ENCODE measurements at places on chromosomes 3 and 15.

DNA sequence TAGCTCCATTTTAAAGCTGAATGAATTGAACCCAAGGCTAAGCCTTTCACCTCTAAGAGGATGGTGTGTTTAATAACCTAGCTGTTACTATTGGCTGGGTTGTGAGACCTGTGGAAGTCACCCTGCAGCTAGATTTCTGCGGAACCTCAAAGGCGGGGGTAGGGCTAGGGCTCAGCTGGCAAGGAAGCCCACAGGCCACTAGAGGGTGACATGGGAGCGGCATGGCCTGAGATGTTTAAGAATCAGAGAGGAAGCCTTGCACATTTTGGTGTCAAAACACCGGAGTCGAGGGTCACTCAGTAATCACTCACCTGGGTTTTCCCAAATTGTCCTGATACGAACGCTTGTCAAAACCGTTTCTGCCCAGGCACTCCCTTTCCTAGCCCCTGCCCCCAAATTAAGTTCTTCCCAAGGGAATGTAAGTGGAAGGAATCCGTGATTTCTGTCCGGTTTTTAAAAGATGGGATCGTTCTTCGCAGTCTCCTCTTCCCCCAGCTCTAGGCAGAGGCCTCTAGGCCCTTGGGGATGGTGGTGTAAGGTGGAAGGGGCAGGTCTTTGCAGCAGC is 3.8 kb upstream of the ACAD9 start:
- DNase-seq = no peak

GRCh38 chr3:43223670-43224364 is 62.5 kb upstream of the SNRK start:
- no peak for DNase-seq

GRCh38 chr15:74171965-74172541 is 1.5 kb upstream of the ISLR start:
- no peak for DNase-seq

DNA sequence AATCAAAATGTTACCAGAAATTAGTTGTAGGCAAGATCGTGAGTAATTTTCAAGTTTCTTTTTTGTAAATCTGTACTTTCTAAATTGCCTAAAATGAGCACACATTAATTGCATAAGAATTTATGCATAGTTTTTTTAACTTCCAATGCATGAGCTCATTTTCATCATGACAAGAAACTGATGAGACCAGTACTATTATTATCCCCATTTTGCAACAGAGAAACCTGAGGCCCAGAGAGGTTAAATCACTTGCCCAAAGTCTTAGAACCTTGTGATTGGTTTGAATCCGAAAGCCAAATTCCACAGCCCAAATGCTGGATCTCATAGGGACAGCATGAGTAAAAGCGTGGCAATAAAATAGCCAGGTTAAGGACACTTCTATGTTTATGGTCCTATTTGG is 274.7 kb downstream of the ERC2 start:
- DNase-seq = no peak

- DNase-seq = no peak
Measured at GRCh38 chr3:53806182-53807116, 39.8 kb downstream of the CHDH start.

GRCh38 chr3:116059421-116060096 is 385.7 kb downstream of the LSAMP start:
- DNase-seq = no peak

- no peak for DNase-seq
Measured at GRCh38 chr3:193509103-193509965, 45.4 kb downstream of the ATP13A4 start.

DNA sequence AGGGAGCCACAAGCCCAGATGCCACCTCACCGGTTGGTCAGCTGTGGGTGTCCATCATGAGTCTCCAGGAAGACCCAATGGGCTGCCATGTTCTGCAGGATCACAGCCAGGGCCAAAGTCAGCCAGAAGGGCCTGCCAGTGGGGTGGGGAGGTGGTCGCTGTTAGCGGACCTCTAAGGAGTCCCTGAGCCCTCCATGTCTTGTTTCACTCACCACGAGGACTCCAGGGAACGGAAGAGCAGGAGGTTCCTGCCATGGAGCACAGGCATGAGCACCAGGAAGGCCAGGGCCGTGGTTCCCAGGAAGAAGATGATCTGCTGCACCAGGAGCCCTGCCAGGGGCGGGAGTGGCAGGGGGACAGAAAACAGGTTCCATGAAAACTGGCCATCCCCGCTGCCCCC is 8.6 kb downstream of the ISLR start:
- no peak for DNase-seq

- no peak for DNase-seq
Measured at GRCh38 chr3:5305684-5305989, 118.1 kb downstream of the EDEM1 start.

DNA sequence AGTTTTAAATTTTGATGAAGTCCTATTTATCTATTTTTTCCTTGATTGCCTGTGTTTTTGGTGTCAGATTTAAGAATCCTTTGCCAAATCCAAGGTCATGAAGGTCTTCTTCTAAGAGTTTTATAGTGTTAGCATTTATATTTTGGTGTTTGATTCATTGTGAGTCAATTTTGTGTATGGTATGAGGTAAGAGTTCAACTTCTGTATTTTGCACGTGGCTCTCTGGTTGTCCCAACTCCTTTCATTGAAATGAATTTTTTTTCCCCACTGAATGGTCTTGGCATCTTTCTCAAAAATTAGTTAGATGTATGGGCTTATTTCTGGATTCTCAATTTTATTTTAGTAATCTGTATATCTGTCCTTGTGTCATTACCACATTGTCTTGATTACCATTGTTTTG is 57.1 kb upstream of the STRIT1 start:
- DNase-seq = no peak

DNA sequence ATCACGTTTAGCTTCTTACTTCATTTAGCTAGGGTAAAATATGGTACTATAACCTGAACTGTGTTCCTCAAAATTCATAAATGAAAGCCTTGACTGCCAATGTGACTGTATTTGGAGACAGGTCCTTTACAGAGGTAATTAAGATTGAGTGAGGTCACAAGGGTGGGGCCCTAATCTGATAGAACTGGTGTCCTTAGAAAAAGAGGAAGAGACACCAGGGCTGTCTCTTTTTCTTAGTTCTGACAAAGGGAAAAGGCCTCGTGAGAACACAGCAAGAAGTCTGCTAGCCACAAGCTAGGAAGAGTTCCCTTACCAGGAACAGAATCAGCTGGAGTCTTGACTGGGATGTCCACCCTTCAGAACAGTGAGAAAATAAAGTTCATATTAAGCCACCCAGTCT is 162.7 kb downstream of the GMNC start:
- no peak for DNase-seq

GRCh38 chr15:64096668-64097384 is 1.0 kb downstream of the SNX1 start:
- no peak for DNase-seq

- DNase-seq = no peak
Measured at GRCh38 chr3:116288485-116288884, 156.8 kb downstream of the LSAMP start.

DNA sequence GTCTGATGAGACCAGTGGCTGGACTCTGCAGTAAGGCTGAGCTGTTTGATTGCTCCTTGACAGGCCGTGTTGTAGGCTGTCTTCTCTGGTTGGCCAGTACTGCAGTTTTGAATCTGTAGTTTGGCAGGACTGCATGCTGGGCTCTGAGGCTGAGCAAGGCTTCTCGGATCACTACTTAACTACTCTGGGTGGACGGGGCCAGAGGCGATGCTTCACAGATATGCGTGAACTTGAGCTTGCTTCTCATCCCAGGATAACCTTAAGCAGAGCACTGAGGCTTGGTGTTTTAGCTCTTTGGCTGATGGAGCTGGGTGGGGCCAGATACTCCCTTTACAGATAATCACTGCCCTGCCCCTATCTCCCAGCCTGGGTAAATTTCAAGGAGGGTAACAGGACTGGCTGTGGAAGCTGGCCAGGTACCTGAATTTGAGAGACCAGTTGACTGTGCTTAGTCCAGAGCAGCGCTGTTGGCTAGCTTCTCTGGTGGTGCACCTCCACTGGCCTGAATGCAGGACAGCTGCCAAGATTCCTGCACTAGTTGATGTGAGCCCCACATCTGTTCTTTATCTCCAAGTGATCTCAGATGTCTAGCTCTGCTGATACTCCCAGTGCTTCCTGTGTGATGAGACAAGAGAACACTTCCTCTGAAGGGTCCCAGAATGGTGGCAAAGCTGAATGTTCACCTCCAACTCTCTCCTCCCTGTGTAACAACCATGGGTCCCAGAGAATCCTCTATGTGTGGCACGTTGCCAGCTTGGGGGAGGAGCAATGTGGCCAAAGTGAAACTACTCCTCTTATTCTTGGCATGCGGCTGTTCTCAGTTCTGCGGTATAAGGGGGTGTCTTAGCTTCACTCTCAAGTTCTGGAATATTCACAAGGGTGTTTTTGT is 37.9 kb downstream of the RPL39L start:
- peak; percentile 36 for DNase-seq

GRCh38 chr3:13785351-13785750 is 94.5 kb downstream of the WNT7A start:
- no peak for DNase-seq

- DNase-seq = no peak
Measured at GRCh38 chr3:66597308-66597863, 96.6 kb upstream of the LRIG1 start.

DNA sequence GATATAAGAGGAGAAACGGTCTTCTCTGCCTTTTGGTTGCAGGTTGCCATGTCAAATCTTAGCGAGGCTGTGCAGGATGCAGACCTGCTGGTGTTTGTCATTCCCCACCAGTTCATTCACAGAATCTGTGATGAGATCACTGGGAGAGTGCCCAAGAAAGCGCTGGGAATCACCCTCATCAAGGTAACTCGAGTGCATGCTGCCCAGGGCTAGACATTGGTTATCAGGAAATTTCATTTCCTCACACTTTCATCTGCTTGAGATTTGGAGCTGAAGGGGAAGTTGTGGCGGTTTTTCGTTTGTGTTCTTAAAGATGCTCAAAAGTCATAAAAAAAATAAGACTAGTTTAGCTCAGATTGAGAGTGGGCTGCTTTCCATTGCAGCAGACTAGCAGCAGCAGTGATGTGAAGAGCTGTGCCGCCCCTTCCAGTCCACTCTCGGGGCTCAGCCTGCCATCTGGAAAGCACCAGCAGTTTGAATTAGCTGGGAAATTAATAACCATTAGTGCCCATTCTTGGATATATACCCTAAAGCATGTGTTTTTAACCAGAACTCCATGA is 32.2 kb downstream of the GPD1L start:
- no peak for DNase-seq

- DNase-seq = no peak
Measured at GRCh38 chr3:78588906-78589621, 1178.7 kb downstream of the ROBO1 start.

DNA sequence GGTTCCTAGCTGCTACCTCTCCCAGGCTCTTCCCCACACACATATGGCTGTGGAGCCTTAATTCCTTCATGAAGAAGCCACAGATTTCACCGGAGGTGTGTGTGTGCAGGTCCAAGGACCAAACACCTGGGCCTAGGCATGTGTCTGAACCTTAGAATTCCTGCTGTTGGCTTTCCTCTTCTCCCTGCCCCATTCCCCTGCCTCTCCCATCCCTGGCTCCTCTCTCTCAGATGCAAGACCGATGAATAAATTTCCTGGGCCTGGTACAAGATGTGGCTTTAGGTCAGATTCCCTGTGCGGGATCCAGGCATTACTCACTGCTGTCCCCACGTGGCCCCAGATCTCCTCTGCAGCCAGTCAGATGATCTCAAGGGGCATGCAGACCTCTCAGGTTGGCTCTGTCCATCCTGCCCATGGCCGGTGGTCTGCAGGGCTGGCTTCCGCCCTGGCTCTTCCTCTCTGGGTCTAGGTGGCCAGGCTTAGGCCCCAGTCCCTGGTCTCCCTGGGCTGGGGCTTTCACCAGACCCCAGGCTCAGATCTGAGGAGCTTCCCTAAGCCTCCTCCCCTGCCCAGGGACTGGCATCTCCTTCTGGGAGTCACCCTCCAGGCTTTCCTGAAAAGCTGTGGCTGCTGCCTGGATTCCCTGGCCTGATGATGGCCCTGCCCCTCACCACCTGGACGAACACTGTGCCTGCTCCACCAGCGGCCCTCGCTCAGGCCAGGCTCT is 20.5 kb downstream of the CCR9 start:
- no peak for DNase-seq

- no peak for DNase-seq
Measured at GRCh38 chr15:70517194-70517590, 246.2 kb downstream of the UACA start.

- no peak for DNase-seq
Measured at GRCh38 chr3:49899815-49900214, 3.9 kb downstream of the MST1R start.

DNA sequence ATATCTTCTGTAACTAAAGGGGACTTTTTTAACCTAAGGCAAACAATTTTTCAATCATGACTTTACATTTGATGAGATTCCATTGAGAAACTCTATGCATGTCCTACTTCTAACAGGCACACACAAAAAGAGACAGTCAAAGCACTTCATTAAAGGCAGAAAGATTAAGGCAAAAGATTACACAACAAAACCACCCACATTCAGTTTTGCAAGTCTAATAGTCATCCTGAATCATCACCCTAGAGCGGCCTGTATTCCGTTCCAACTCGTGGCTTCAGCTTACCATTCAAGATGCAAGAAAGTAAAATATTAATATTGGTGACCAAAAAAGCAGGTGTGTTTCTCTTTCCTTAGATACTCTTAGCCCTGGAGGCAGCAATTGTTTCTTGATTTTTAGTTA is 205.9 kb downstream of the P3H2 start:
- DNase-seq = no peak

- DNase-seq = no peak
Measured at GRCh38 chr3:114155370-114155821, 23.5 kb downstream of the DRD3 start.

DNA sequence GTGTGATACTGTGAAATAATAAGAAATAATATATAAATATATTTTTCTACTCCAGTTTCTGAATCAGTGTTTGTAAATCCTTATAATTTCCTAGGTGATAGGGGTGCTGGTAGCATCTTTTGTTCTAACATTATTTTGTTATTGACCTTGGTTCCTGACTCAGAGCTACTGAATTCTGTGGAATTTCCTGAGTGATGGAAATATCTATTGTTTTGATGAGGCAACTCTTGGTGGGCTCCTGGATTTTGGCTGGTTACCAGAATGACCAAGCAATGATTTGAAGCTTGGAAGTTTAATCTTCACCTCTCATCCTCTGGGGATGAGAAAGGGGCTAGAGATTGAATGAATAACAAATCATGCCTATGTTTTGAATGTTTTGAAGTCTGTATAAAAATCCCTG is 377.3 kb downstream of the LPP start:
- no peak for DNase-seq

DNA sequence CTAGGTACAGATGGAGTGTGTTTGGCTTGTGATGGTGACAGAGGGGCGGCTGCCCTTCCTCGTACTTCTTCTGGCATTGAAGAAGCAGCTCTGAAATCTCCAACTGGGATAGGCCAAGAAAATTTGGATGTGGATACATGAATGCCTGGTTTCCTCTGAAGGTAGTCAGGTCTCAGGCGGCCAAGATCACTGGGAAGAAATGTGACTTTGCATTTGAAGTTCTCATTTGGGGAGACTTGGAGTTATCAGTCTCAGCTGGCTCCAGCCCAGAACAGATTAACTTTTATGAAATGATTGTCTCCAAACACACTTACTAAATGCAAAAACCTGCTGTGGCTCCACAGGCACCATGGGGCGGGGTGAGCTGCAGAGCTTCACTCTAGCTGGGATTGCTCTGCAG is 215.9 kb downstream of the THSD4 start:
- no peak for DNase-seq

GRCh38 chr15:31974855-31975829 is 55.2 kb upstream of the CHRNA7 start:
- DNase-seq = peak; percentile 47

GRCh38 chr3:155748611-155749365 is 3.9 kb upstream of the PLCH1 start:
- no peak for DNase-seq

GRCh38 chr3:155001289-155002010 is 78.7 kb upstream of the MME start:
- DNase-seq = no peak

All from right renal cortex interstitium (tissue), 3 donors.